Glutamatergic neuron (in vitro differentiated cells): ENCODE measurements at places on chromosomes 13 and 19.

DNA sequence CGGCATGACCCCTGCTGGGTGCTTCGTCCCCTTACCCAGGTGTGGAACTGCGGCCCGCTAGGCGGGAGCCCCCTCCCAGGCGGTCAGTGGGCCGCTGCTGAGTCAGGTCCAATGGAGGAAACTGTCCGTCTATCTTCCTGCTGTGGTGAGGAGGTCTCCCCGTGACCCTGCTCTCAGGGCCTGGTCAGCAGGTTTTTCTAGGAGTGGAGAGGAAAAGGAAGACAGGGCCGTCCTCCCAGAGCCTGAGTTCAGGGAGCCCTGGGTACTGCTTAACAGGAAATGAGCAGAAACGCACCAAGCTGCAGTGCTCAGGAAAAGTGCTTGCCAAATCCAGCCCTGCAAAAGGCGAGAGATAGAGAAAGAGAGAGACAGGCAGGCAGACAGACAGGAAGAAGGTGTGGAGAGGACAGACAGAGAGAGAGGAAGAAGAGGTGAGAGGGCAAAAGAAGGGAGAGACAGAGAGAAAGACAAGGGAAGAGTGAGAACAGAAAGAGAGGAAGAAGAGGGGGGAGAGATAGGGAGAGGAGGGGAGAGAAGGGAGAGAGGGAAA, 10.3 kb downstream of the SH3GL1 start:
- no peak for DNase-seq

DNA sequence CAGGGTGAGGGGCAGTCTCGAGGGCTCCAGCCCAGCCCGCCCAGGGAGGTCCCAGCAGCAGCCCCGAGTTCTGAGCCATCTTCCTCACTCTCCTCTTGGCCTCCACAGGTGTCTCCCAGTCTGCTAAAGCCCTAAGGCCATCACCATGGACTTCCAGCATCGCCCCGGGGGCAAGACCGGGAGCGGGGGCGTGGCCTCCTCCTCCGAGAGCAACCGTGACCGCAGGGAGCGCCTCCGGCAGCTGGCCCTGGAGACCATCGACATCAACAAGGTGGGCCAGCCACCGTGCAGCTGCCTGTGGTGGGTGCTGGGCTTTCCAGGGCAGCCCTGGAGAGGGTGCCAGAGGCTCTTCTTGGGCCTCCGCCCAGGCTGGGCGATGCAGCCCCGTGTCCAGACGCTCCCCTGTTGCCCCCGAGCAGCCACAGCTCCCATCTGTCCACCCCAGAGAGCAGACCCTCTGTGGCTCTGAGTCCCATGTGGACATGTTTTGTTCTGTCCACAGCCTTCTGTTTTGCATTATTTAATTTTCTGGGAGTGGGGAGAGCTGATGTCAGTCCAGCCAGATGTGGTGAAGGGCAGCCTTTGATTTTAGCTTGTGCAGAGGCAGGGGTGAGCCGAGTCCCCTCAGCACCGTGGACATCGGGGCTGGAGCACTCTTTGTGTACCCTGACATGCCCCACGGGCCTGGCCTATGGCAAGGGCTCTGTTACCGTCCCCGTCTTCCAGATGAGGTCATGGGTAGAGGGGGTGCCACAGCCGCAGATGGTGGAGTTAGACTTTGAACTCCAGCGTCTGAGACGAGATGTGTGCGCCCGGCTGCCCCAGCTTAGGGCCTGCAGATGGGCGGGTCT, 5.6 kb upstream of the AMH start:
- peak; percentile 46 for DNase-seq

DNA sequence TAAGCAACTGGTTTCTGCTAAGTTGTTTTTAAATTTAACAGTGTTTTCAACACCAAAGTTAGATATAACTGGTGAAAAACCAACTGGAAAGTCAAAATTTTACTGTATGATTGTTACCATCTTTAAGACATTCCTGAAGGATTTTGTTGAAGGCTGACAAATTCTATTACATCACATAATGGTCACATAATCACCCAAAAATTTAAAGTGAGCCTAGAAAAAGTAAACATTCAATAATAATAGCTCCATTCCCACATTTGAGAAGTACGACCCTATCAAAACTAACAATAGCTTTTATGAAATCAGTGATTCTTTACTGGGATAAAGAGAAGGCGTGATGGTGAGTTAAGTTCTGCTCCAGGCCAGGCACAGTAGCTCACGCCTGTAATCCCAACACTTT, 51.6 kb downstream of the USP12 start:
- no peak for DNase-seq

- DNase-seq: no peak
Observed at GRCh38 chr13:74250738-74251190, 116.6 kb upstream of the KLF12 start.

DNA sequence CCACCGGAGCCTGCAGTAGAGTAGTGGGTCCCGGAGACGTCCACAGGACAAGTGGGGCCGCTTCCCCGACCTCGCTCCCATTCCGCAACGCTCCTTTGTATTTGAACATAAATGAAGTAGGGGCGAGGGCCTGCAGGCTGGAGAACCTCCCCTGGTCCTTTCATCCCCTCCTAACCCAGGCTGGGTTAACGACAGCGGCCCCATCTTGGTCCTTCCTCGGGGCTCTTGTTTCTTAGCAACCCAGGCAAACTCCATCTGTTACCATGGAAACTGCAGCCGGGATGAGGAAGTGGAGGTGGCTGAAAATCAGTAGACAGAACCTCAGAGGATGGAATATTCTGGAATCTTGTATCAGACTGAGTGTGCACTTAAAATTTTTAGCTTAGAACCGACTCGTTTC, 132.6 kb upstream of the USP29 start:
- no peak for DNase-seq

- peak; percentile 63 for DNase-seq
Observed at GRCh38 chr19:16893686-16893989, 4.8 kb downstream of the F2RL3 start.

GRCh38 chr13:20669162-20669561, 34.3 kb upstream of the IL17D start:
- no peak for DNase-seq

DNA sequence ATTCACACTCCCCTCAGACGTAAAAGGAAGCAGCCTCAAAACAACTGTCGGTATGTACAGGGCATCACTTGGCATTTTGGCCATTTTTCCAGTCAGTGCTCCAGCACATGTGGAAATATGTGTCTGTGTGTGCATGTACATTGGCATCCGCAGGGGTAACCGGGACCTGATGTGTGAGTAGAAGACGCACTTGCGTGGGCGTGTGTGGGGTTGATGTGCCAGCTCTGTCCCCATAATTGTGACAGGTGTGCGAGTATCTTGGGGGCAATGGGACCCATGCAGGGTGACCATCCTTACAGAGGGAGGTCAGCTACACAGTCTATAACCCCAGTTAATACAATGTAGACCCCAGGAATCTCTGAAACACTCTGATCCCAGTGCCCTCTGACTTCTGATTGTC, 7.3 kb upstream of the ZNF331 start:
- DNase-seq: no peak

DNA sequence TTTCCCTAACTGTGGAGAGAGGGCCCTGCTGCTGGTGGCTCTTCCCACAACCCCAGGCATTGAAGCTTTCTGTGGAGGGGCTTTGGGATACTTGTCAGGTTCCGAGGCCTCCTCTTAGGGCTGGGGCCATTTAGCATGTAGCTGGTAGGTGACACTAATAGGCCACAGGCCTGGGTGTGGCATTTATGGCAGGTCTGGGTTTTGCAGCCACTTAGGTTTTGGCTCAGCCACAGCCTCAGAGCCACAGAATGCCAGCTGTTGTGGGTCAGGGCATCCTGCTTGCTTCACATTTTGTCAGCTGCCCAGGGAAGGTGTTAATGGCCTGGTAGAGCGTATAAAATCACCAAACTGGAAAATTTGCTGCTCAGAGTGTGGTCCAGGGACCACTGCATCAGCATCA, 15.7 kb downstream of the FAM124A start:
- DNase-seq: no peak
